ENCODE measurements at places on chromosomes 12 and 14.

DNA sequence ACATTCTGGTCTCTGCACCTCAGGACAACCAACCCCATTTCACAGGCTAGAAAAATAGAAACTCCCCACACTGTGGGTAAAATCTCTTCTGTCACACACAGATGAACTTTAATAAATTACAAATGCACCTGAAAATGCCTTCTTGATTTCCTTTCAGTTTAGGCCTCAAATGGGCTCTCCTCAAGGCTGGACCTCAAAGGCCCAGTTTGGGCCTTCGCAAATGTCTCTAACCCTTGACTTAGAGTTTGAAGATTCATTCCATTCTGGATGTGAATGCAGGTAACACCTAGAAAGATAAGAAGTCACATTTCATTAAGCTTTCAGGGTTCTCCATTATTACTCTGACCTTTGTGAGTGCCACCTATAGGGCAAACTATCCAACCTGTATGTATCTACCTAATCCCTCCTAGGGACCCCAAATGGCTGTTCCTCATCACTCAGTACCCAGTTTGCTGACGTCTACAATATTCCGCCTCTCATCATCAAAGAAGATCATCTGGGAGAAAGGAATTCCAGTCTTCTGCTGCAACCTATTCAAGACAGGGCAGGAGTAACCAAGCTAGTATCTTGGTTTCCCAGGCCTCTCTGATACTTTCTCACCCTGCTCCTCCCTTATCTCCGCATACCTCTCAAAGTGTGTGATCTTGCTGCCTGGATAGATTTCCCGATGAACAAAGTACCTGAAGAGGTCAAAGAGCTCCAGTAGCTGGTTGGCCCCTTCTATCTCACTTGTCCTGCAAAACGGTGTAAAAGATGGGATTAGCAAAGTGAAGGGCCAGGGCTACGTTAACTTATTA lies 776 bp upstream of the CHMP4A start:
- DNase-seq = no peak

- no peak for DNase-seq
Measured at GRCh38 chr12:98823012-98823411, 177.9 kb downstream of the APAF1 start.

- DNase-seq = peak; percentile 65
Measured at GRCh38 chr12:66144791-66145754, 14.5 kb upstream of the LLPH start.

DNA sequence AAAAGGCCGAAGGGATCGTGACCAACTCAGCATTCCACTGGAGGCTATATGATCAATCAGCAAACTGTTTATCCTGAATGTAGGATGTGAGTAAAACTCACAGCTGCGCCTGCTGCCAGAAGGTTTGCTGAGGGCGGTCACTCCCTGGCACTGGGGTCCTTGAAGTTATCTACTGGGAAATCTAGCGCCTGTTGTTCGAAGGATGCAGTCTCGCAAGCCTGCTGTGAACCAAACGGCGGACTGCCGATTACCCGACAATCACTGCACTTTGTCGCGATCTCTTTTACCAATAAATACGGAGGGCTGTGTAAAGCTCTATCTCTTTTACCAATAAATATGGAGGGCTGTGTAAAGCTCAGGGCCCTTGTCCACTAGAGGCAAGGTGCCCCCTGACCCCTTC lies 12.9 kb downstream of the DDX51 start:
- no peak for DNase-seq

- DNase-seq = peak; percentile 41
Measured at GRCh38 chr12:122421187-122421820, 1.2 kb downstream of the CLIP1 start.

DNA sequence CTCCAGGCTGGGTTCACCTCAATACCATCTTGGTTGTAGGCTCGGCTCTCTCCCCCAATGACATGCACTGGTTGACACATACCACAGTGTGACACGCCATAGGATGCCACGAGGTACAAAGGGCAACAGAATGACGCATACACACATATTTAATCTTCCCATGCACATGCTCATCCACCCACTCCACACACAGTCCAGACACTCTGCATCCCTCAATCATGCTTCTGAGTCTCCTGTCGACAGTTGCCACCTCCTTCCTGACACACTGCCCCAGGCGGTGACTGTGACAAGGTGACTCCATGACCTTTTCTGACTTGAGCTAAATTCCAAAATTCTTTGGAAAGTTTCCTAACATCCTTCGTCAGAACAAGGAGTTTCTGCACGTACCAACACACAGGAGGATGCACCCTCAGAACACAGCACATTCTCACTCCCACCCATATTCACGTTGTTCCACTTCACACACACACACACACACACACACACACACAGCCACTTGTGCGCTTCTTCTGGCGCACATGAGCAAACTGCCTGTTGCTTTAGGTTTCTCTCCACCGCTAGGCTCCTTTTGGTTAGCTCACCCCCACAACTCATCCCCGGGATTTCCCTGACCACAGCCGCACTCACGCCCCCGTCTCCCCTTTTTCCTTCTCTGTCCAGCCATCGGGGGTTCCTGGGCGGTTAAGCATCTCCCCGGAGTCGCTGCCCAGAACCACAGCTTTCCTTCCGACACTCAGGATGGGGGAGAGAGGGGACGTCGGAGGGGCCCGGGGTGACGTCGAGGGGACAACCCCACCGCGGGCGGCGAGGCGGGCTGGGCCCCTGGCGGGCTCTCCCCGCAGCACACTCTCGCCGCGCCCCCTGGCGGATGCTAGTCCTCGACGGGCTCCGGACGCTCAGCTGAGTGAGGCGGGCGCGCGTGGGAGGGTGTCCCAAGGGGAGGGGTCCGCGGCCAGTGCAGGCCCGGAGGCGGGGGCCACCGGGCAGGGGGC lies 536 bp upstream of the WNT1 start:
- DNase-seq = peak; percentile 83

- peak; percentile 42 for DNase-seq
Measured at GRCh38 chr12:130832561-130833209, 6.4 kb downstream of the STX2 start.

- DNase-seq = no peak
Measured at GRCh38 chr12:123036466-123037285, 56.2 kb downstream of the ARL6IP4 start.

DNA sequence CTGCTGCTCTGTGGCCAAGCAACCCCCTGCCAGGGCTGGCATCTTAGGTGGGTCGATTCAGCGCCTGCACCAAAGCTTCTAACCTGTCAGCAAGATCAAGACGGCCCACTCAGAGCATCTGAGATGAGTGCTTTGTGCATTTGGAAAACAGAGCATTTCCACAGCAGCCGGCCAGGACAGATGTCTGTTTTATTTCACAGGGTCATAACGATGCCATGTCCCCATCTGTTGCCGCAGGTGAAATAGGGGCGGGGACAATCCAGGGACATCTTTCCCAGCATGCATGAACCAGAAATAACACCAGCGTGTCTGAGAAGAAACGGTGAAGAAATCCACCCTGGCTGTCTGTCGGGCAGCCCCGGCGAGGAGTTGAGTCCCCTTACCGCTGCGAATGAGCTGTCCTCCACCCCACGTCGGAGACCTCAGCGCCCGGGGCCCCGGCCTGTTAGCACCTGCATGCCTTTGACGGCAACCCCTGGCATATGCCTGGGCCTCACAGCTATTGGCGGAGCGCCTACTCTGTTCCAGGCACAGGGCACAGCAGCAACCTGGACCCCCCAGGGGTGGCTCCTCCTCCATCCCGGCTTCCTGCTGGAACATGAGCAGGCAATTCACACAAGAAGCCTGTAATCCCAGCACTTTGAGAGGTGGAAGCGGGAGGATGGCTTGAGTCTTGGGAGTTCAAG lies 30.6 kb upstream of the ULK1 start:
- DNase-seq = peak; percentile 2

DNA sequence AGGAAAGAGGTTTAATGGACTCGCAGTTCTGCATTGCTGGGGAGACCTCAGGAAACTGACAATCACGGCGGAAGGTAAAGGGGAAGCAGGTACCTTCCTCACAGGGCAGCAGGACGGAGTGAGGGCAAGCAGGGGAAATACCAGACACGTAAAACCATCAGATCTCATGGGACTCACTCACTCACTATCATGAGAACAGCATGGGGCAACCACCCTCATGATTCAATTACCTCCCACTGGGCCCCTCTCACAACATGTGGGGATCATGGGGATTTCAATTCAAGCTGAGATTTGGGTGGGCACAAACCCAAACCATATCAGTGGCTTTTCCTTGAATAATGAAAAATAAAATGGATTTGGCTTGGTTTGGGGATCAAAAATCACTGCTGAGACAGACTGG lies 380.5 kb downstream of the VRK1 start:
- no peak for DNase-seq

- peak; percentile 21 for DNase-seq
Measured at GRCh38 chr12:22700106-22700505, 75.1 kb downstream of the ETNK1 start.

DNA sequence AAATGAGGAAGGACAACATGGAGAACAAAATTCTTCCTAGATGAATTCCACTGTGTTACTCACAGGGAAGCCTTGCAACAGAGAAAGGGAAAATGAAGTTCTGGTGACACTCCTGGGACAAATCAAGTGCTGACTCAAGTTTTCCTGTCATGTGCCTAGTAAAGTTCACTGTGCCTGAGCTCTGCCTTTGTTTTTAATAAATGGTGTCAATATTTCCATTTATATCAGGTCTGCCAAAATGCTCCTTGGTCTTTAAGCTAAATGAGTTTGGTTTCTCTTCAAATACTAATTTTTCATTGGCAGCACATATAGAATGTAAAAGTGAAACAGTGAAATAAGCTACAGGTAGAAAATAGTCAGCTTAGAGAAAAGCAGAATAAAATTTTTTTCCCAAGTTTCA lies 33.0 kb downstream of the HIGD1C start:
- DNase-seq = peak; percentile 51

DNA sequence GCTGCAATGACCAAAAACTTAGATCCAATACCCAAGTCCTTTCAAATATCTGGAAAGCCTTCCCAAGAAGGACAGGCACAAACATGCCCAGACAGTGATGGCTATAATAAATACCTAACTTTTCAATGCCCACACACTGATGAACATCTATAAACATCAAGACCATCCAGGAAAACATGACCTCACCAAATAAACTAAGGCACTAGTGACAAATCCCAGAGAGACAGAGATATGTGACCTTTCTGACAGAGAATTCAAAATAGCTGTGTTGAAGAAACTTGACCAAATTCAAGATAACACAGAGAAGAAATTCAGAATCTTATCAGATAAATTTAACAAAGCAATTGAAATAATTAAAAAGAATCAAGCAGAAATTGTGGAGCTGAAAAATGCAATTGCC lies 38.7 kb upstream of the INSM2 start:
- no peak for DNase-seq

GRCh38 chr14:36925094-36925493 lies 247.3 kb downstream of the SLC25A21 start:
- no peak for DNase-seq

DNA sequence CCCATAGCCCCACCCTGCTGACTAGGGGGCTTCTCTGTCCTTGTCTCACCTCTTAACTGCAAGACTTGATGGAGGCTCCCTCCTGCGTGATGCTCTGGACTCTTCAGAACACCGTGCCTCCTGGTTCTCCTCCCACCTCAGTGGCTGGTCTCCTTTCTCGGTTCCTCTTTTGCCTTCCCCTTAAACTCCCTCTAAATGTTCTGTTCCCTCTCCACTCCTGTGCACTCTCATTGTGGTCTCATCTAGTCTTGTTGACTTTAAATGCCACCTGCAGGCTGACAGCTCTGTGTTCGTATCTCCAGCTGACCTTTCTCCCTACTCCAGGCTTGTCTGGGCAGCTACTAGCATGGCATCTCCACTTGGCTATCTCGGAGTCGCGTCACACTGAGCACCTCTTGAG lies 28.3 kb downstream of the DYNC1H1 start:
- DNase-seq = no peak

DNA sequence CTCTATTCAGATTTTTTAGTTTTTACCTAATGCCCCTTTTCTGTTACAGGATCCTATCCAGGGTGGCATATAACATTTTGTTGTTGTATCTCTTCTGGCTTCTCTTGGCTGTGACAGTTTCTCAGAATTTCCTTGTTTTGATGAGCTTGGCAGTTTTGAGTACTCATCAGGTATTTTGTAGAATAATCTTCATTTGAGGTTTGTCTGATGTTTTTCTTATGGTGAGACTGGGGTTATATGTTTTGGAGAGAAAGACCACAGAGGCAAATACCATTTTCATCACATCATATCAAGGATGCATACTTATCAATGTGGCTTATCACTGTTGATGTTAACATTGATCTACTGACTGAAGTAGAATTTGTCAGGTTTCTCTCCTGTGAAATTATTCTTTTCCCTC lies 14.0 kb upstream of the LYZ start:
- DNase-seq = no peak

DNA sequence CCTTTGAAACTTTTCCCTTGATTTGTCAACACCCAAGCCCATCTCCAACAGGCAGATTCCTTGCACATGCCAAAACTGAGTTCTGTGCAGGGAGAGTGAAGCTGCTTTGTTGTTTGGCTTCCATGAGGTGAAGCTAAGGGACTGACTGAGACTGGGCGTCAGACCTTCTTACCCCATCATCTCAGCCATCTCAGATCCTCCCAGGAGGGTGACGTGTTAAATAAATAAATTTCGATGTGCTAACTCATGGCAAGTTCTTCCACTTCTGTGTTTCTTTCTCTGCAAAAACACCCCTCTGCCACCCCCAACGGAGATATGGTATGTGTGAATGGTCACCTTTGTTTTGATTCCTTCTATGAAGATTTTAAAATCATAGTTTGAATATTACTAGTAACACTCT lies 17.8 kb downstream of the UTP20 start:
- DNase-seq = no peak

DNA sequence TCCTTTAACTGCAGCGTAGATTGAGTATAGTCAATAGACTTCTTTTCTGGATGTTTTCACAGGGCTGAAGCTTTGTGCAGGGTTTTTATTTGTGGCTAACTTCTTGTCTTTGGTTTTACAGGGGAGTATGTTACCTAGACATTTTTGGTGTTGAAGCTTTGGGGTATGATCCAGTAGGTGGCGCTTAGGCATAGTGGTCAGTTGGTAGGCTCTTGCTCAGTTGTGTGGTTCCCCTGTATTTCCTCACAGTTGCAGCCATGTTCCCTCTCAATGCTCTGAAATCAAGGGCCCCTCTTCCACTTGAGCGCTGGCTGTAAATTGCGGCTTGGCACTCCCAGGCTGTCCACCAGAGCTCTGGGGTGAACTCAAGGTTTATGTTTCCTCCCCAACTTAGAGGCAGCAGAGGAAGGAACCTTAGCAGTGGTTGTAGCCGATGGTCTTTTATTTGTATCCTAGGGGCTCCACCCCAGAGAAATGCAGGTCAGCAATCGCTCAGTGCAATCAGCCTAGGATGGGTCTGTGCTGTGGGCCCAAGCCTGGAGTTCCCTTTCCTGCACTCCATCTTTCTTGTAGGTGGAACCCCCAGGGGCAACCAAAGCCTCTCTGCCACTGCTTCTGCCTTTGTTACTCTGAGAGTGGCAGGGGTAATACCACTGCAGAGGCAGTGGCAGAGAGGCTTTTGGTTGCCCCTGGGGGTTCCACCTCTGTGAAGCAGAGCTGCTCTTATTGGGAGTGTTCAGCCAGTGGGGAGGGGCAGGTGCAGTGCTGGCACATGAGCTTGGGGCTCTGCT lies 55.1 kb downstream of the CMAS start:
- DNase-seq = peak; percentile 18

All from AG08396 (cell line).